ENCODE measurements at places on chromosomes 5 and 9.
A peak's percentile ranks its signal among the peaks of the same experiment; 100 is the strongest.

- no peak for DNase-seq
Observed at GRCh38 chr9:18333157-18333556, 140.8 kb upstream of the ADAMTSL1 start.

GRCh38 chr5:92907938-92908606 lies 672.9 kb downstream of the NR2F1-AS1 start:
- DNase-seq: no peak

DNA sequence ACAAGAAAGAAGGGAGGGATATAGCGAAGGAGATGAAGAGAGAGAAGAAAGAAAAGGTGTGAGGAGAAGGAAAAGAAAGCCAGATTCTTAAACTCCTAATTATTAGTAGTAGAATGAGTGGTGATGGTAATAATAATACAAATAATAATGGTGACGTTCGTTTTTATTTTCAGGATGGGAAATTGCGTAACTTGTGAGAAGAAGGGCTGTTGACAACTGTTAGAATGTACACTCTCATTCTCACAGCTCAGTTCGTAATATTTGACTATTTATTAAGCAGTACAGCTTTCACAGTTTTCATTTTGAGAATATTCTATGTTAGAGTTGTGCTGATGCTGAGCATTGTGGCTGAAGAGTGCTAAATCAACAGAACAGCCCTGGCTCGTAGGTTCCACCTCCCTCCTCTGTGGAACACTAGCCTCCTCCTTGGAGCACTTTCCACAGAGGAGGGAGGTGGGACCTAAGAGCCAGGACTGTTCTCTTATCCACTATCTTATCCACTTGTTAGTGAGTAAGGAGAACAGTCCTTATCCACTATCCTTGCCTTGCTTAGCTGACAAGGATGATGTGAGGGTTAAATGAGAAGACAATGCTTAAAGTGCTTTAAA lies 258.3 kb upstream of the VLDLR start:
- DNase-seq: no peak

GRCh38 chr9:130069048-130069447 lies 15.3 kb downstream of the GPR107 start:
- DNase-seq: no peak

- DNase-seq: no peak
Observed at GRCh38 chr5:92939428-92939827, 641.6 kb downstream of the NR2F1-AS1 start.

DNA sequence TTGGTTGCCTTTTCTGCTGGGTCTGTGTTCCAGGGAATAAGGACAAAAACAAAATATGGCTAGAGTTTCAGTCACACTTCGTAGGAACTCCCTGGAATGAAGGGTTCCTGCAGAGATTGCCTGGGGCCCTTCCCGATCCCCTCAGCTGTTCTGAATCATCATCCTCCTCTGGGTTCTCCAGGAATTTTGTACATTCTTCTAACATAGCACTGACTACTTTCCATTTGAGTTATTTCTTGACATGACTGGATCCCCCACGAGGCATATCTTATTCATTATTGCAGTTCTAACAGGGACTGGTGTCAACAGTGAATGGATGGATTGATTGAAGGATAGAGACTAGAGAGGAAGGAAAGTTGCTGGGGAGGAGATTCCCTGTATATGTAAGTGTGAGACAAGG lies 49.2 kb upstream of the TNC start:
- no peak for DNase-seq

DNA sequence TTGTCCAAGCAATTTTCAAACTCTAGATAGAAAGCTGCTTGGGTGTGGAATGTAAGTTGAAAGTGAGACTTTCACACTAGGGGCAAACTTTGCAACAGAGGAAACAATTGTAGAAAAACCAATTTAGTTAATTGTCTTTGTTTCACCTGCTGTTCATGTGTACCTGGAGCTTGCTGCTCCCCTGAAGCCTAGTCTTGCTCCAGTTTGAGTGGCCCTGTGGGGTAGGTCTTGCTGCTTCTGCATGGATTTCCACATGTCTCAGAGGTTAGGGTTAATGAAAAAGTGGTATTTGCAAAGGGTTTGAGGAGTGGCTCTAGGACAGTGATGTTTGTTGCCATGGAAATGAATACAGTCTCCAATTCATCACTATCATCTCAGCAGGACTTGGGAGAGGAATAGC lies 182.2 kb downstream of the FSTL4 start:
- DNase-seq: no peak

DNA sequence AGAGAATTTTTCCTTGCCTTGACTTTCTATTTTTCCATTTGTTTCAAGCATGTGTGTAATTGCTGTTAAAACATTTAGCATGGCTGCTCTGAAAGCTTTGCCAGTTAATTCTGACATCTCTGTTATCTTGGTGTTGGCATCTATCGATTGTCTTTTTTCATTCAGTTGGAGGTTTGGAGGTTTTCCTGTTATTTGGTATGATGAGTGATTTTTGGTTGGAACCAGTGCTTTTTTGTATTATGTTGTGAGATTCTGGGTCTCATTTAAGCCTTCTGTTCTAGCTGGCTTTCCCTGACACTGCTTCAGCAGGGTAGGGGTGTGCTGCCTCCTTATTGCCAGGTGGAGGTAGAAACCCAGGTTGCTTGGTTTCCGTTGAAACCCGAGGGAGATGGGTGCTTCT lies 40.9 kb upstream of the DHFR start:
- no peak for DNase-seq

GRCh38 chr9:111477677-111478076 lies 6.5 kb downstream of the ECPAS start:
- DNase-seq: no peak

DNA sequence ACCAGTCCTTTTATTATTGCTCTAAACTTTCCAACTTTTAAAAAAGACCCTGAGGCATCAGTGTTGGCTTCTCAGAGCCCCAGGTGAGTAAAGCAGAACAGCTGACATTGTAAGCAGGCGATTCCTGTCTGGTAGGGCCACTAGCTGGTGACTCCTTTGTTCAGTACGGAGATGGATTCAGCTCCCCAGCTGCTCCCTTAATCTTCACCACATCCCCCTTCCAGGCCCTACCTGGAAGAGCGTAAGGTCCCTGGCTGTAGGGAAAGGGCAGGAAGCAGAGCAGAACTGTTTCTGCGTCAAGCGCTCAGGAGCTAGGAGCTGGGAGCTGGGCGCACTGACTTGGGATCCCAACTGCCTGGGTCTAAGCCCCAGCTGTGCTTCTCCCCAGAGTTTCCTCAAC lies 203.7 kb upstream of the TAS2R1 start:
- no peak for DNase-seq

DNA sequence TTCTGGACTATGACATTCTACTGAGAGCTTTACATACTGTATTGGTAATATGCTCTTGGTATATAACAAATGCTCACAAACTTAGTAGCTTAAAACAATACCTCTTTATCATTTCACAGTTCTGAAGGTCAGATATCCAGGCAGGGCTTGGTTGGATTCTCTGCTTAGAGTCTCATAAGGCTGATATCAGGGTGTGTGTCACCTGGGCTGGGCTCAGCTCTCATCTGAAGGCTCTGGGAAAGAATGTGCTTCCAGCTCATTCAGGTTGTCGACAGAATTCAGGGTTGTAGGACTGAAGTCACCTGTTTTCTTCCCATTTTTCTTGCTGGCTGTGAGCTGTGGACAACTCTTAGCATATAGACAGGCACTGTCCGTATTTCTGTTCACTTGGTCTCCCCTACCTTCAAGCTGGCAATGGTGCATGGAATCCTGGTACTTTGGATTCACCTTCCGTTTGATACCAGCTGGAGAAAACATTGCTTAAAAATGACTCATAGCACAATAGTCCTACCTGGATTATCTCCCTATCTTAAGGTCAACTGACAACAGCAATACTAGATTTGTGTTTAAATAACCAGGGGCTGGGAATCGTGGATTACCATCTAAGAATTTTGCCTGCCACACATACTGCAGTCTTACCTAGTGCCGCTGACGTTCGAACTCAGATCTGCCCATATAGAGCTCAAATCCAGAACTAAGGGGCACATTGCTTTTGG lies 69.2 kb downstream of the RCL1 start:
- DNase-seq: no peak

GRCh38 chr9:9790216-9790872 lies 822.5 kb downstream of the PTPRD start:
- DNase-seq: no peak

DNA sequence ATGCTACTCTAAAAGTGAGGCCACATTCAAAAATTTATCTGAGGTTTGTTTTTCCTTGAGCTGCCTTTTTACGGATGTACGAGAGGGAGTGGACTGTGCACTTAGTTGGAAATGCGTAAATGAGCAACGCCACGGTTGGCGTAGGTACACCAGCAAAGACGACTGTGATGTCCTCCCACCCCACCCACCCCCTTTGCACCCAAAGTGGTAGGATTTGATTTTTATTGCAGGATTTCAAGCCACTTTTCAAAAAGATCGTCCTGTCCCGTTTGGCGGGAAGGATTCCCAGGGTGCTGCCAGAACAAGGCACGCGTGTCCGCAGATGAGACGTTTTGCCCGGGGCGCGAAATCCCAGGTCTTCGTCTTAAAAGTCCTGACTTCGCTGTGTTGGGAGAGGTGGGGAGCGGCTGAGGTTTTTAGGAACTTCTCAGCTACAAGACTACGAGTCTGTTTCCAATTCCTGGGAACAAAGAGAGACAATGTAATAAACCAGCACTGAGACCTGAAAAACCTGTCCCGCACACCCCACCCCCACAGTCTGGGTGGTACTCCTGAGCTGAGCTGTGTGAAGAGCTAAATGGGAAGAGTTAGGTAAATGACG lies 1.0 kb upstream of the TLE1 start:
- DNase-seq: no peak

DNA sequence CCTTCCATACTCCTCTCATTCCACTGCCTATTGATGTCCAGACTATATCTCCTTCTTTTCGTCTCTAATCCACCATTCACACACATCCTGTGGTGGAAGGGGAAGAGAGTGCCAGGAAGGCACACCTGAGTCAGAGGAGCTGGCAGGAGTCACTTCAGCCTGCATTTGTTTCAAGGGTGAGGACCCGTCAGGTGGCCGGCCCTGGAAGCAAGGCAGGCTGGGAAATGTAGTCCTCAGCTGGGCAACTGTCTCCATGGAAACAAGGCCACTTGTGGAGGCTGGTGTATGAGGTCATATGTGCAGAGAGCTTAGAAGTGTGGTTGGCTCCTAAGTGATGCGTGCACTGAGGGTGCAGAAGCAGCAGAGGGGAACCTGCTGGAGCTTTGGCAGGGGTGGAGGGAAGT lies 278.4 kb downstream of the NSG2 start:
- no peak for DNase-seq

- DNase-seq: peak; percentile 31
Observed at GRCh38 chr5:170638454-170639220, 134.8 kb downstream of the KCNIP1 start.

- DNase-seq: no peak
Observed at GRCh38 chr9:19946441-19947109, 157.7 kb upstream of the SLC24A2 start.

DNA sequence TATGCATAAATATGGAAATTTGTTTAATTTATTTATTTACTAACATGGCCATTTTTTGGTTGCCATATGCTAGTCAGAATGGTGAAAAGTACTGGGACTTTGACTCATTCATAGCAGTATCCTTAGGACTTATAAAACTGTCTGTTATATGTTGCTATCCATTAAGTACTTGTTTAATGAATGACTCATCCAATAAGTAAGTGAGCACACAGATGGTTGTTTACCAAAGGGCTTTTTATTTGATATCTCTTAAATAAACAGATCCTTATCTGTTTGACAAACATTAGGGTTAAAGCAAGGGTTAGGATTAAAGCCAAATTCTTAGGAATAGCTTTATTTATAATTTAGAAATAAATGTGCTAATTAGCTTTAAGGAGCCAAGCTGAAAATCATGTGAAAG lies 183.4 kb downstream of the FBXO4 start:
- DNase-seq: no peak

DNA sequence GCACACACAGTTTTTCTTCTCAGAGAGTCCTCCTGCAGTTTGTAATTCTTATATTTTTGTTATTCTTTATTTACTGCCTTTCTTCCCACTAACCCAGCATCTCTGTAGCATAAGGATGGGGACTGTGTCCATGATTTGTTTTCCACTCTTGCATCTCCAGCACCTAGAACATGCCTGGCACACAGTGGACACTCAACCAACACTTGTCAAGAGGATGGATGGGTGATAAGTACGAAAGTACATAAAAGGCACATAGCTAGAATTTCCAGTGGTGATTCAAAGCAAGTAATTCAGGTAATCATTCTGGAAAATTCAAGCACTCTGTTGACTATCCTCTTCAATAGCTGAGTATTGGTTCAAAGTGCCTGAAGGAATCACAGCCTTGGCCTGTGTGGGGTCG lies 60.2 kb upstream of the TRIO start:
- DNase-seq: no peak

- no peak for DNase-seq
Observed at GRCh38 chr5:143241892-143242291, 161.6 kb downstream of the NR3C1 start.

DNA sequence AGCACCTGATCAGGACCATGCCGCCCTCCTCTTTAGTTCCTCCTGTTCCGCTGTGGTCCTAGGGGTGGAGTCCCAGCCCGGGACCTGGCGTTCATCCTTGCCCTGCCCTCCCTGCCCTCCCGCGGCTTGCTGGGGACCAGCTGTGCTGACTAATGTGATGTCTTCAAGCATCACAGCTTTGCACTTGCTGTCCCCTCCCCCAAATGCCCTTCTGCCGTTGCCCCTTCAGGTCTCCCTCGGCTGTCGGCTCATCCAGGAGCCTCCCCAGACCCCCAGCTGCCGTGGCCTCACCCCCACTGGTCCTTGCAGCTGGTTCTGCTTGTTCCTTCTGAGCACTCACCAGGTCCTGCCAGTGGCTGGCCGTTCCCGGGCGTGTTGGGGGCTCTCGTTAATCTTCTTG lies 19.9 kb downstream of the RXRA start:
- no peak for DNase-seq

DNA sequence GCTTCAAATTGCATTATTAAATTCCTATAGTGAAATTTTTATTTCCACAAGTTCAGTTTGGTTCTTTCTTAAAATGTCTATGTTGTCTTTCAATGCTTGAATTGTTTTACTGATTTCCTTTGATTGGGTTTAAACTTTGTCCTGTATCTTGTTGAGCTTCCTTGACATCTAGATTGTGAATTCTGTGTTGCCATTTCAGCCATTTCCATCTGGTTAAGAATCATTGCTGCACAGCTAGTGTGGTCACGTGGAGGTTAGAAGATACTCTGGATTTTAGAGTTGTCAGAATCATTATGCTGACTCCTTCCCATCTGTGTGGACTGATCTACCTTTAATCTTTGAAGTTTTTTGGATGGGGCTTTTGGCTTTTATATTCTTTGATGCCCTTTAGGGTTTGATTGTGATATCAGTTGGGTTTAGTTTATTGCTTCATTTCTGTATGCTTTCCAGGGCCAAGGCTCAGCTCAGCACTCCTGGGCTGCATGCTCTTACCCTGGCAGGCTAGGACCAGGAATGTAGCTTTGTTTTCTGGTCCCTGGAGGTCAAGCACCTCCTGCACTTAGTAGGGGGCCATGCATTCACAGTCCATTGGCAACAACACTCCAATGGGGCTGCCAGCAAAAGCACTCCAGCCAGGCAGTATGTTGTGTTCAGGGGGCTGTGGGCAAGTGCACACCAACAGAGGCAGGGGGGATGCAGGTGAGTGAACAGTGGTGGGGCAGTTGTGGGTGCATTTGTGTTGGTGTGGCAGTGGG lies 141.4 kb downstream of the PRR16 start:
- no peak for DNase-seq
